ENCODE measurements at places on chromosomes 6 and 20.

DNA sequence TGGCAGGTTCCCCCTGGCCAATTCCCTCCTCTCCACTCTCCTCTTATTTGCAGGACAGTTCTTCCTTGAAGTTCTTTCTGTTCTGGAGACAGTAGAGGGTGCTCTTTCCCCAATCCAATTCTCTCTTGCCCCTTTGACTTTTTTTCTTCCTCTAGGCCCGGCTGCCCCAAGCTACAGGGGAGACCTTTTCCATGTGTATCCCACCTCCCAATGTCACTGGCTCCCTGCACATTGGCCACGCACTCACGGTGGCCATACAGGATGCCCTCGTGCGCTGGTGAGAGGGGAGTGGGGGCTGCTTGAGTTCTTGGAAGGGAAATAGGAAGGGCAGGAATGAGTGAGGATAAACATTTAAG, 1.5 kb downstream of the VARS2 start:
- peak; percentile 40 for DNase-seq

DNA sequence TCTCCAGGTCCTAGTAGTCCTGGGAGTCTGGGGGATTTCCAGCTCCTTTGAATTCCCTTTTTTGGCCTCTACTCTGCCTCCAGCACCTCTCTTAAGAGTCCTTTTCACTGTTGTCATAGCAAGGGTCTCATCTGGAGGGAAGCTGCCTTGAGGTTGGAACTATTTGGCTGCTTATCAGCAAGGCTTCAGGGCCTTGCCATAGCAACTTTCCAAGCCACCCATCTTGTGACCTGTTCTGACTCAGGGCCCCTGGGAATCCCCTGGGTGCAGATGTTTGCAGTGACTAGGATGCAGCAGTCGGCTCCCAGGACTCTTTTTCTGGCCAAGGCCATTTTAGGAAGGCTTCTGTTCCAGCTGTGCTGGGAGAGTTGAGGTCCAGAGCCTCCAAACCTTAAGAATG, 12.4 kb downstream of the PKIG start:
- no peak for DNase-seq

- DNase-seq, result no peak
These were observed 166.4 kb upstream of the IRAK1BP1 start for GRCh38 chr6:78700991-78701390.

GRCh38 chr20:62344092-62344491, 23.0 kb downstream of the LAMA5 start:
- no peak for DNase-seq

DNA sequence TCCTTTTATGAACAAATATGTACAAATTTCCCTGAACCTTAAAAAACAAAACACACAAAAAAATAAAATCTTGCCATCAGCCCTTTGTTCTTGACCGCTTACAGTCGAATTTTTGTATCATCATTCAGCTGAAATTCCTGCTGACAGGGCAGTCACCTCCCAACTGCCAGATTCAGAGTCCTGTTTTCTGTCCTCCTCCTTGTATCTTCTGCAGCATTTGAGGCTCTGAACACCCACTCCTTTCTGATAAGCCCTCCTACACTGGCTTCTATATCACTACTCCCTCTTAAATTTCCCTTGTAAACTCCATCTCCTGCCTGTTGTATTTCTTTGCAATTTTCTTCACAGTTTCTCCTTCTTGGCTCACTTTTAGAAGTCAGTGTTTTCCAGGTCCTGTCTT, 77.8 kb upstream of the CCN6 start:
- no peak for DNase-seq

DNA sequence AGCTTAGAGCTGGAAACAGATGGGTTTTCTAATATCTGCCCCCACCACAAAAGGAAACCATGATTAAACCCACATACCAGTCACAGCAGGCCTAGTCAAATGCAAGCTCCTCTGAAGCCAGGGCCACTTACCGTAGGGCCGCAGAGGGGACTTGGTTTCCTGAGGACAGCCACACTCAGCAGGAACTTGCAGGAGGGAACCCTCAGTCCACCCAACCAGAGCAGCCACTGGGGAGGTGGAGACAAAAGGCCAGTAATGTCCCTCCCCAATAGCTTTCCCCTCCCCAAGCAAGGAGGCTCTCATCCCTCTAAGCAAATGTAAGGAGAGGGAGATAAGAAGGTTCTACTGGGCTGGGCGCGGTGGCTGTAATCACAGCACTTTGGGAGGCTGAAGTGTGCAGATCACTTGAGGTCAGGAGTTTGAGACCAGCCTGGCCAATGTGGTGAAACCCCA, 384.4 kb upstream of the JARID2 start:
- no peak for DNase-seq

DNA sequence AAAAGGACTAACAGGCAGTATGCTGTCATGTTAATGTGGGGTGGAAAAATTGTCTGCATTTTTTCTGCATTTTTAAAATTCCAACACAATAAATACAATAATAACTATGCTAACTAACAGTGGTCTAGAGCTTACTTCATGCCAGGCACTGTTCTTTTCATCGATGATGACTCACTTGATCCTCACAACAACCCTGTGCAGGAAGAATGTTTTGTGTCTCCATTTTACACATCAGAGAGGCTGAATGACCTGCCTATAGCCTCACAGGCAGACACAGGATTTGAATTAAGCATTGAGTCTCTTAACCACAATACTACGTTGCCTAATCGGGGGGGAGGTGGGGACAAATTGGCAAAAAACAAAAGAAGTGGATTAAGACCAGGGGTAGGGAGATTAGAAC, 26.9 kb upstream of the FANCE start:
- no peak for DNase-seq

- DNase-seq, result no peak
These were observed 479.0 kb upstream of the CITED2 start for GRCh38 chr6:139853302-139853992.

GRCh38 chr6:87553159-87553765, 36.5 kb downstream of the RARS2 start:
- DNase-seq, result no peak

- DNase-seq, result no peak
These were observed 3.6 kb downstream of the IPCEF1 start for GRCh38 chr6:154352898-154353585.

DNA sequence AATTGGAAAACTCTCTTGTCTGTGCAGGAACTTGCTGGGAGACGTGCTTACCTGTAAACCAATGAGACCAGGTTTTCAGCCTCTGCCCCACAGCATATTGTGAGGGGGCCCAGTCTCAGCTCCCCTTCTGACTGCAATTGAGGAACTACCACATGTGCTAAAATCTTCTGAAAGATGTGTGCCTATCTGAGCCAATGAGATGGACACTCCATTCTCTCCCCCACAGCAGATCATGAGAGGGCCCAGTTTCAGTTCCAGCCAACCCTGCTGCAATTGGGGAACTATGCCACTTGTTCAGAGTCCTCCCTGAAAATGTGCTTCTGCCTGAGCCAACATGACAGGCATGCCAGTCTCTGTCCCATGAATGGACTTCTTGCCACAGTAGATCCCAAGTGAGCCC, 20.9 kb upstream of the PI3 start:
- no peak for DNase-seq

- DNase-seq, result peak; percentile 11
These were observed 12.7 kb upstream of the PRELID3B start for GRCh38 chr20:59055302-59055701.

DNA sequence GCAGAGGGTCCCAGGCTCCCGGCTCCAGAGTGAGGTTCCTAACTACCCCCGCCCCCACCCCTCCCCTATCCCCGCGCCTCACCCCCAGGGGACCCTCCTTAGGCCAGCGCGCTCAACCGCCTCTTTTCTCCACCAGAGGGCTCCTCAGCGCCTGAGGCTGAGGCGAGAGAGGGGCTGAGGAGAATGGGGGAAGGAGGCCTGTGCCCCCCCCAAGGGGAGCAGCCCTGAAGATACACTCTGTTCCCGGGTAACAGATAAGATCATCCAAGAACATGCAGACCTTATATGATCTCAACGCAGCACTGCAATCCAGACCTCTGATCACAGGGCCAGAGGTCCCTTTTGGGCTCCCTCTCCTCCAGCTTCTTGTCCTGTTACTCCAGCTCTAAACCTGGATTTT, 43.3 kb upstream of the MRPS10 start:
- DNase-seq, result no peak

GRCh38 chr6:22098601-22099031, 198.2 kb downstream of the PRL start:
- no peak for DNase-seq

- DNase-seq, result peak; percentile 55
These were observed 31.5 kb upstream of the ADTRP start for GRCh38 chr6:11810039-11810541.

- DNase-seq, result no peak
These were observed 119.4 kb downstream of the SASH1 start for GRCh38 chr6:148461986-148462577.

GRCh38 chr6:119979862-119980261, 630.3 kb upstream of the MAN1A1 start:
- DNase-seq, result no peak

DNA sequence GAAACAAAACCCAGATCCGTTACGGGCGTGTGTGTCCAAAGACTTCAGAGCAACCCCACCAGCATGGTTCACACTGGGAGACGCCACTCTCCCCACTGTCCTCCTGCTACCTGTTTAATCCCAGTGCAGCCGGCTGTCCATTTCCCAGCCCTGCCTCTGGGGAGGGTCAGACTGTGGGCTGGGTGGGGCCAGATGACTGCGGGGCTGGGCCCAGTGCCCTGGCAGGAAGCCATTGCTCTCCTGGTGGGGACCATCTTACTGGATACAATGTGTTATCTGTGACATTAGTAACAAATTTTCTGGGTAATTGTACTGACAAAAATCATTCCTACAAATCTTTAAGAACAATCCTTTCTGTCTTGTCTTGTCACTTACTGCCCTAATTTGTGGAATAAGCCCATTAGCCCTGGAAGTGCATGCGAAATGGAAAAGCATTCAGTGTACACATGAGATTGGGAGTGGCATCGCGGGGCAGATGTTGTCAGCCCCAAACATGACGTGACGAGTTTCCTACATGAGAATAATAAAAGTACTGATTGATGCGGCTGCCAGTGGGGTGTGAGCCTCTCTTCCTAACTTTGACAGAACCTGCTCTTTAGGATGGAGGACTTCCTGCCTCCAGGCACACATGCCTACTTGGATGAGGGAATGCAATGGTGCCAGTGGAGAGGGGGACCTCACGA, 37.9 kb upstream of the PCMTD2 start:
- DNase-seq, result peak; percentile 43

DNA sequence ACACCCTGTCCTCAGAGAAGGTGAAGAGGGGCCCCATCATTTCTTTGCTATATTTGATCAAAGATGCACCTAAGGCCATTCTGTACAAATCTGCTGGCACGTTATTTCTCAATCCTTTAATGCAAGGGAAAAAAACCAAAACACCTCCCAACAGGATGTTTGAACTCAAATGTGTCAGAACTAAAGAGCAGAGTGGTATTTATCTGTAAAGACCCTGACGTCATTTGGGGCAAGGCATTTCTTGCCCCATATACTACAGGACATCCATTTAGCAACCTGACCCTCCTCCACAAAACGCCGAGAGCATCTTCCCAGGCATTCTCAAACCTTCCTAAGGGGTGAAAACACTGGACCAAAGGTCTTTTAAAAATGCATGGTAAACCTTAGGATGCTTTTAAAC, 50.8 kb downstream of the ZMYND8 start:
- DNase-seq, result no peak

DNA sequence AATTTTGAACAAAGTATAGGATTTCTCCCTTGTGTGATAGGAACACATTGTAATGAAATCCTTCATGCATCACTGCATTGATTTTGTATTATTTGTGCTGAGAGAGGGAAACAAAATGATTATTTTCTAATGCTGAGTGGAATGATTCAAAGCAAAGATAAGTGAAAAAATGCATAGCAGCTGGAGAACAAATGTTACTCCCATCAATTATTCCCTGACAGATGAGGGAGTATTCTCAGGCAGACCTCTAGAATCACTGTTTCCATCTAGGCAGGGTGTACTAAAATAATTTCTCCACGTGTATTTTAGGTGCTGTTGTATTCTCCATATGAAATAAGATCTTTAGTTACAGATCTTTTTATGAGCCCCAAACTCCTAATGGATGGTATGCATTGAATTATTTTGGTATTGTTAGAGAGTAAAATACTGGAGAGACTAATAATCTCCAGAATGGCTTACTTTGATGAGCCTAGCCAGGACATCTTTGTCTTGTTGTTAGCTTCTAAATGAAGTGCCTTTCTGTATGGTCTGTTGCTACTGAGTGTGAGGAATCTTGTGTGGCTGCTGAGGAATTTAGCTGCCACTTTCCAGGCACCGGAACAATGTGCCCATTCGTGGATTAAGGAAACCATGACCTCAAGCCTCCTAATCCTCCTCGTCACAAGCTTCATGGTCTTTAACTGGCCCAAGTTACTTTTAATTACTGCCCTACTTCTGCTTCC, 39.6 kb downstream of the RNF217 start:
- no peak for DNase-seq

GRCh38 chr6:44035621-44036020, 91.6 kb downstream of the MRPL14 start:
- DNase-seq, result no peak

DNA sequence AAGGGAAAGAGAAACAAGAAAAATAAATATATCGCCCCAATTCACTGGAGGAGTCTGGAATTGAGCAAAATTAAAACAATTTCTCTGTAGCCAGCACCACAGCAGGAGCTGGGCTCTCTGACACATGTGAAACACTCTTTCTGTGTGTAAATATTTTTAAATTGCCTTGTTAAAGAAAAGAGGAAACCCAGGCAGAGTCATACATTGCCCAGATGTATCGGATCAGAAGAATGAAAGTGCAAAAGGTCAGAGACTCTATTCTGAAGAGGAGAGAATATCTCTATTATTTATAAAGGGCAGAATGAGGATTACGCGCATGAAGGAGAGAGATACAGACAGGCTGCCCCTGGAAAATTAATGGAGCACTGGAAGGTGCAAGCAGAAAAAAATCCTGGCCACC, 127.0 kb upstream of the MAN1A1 start:
- DNase-seq, result no peak

DNA sequence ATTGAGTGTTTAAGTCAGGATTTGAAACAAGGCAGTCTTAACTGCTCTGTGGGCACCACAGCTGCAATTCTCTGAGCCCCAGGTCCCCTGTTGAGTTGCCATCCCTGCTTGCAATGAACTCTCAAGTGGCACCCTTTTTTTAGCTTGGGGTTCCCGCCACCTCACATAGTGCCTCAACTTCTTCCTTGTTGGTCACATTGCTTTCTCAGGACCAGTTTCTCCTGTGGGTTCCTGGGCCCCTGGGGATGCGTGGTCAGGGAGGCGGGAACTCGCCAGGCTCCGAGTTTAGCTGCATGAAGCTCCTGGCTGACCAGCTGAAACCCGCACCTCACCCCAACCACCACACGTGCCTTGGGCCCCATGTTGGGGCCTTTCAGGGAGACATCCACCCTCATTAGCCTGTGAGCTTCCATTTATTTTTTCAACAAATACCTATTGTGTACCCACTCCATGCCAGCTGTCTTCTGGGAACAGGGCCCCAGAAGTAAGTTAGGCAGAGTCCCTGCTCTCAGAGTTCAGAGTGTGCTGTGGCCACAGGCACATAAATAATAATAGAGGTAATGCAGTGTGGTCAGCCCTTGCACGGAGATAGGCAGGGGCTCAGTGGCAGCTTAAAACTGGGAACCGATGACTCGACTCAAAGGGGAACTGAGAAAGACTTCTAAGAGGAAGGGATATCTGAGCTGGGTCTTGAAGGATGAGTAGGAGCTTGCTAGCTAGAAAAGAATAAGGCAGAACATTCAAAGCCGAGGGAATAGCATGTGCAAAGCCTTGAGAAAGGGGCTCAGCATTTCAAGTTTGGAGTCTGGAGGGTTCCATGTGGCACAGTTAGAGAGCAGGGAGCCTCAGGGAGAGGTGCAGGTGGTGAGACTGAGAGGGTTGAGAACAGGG, 33.9 kb upstream of the FAM83D start:
- DNase-seq, result no peak

- no peak for DNase-seq
These were observed 3.5 kb upstream of the BPI start for GRCh38 chr20:38300438-38300837.

- no peak for DNase-seq
These were observed 553.1 kb downstream of the NKAIN2 start for GRCh38 chr6:124356811-124357210.

Measured in COR-L47 (cell line).